ENCODE measurements at places on chromosomes 3 and 15.

DNA sequence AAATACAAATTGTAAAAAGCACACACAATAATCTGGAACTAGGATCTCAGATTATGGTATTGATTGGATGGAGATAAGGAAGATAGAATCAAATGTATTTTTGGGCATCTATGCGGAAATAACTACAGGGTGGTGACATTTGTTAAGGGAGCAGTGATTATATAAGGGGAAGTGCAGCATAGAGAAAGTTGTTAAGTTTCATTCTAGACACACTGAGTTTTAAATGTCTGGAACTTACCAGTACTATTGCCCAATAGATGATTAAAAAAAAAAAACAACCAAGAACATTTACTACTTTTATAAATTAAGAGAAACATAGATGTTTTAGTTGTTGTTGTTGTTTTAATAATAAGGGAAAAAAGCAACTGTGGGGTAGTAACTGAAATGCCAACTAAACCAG lies 32.1 kb upstream of the C3orf38 start:
- DNase-seq = no peak

DNA sequence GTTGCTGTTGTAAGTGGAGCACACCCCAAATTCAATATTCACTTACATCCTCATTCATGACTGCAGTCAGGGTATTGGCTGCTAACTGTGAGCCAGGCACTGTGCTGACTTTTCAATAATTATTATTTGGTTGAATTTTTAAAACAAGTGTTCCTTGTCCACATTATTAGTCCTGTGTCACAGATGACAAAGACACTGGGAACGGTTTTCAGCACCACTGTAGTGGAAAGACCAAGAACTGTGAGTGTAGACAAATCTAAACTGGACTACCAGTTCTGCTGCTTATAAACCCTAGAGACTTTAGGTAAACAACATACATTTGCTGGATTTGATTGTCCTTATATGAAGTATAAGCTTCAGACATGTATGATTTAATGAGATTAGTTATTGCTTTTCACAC lies 197.7 kb upstream of the ROBO2 start:
- DNase-seq = no peak

- peak; percentile 53 for DNase-seq
Measured at GRCh38 chr15:44676676-44677075, 13.2 kb upstream of the SPG11 start.

GRCh38 chr15:82805994-82806406 lies at the start of gene FSD2:
FSD2 (minus strand) TSS chr15:82806069; CDS start chr15:82787390, 18,679 bp downstream.
- DNase-seq = no peak

DNA sequence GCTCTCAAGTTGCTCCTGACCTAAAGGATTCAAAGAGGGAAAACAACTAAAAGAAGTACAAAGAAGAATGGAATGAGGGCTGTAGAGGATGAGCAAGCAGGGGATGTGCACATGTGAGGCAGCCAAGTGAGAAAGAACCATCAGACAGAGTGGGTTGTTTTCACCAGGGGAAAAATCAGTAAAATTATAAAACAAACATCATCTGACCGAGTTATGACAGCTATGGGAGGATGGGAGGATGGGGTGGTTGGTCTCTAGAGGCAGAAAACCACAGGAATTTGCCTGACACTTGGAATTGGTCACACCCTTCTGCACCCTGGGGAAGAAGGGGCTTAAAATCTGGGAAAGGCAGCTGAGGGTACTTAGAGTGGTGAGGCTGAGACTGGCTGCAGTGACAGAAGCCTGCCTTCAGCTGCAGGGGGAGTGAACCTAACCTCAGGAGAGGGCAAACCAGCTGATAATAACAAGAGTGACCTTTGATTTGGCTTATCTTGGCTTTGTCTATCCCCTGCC lies 10.1 kb downstream of the ARHGAP31 start:
- no peak for DNase-seq

DNA sequence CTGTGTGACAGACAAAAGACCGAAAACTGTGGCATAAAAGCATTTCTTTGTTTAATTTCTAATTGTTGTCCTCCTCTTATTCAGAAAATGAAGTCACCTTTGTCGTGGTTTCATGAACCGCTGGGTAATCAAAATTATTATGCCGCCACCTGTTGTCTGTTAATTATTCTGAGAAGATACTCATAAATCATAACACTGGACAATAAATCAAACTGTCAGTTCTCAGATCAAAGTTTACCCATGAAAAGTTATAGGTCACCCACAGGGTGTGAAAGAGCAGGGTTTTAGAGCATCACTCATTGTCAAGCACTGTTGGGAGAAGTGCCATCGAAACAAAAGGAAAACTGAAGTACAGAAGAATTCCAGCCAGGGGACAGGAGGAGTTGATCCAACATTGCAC lies 474.3 kb downstream of the NR2F2 start:
- no peak for DNase-seq

GRCh38 chr3:196012481-196012880 lies 69.4 kb downstream of the TFRC start:
- no peak for DNase-seq

- DNase-seq = no peak
Measured at GRCh38 chr3:15272426-15273196, 59.8 kb downstream of the SH3BP5 start.

DNA sequence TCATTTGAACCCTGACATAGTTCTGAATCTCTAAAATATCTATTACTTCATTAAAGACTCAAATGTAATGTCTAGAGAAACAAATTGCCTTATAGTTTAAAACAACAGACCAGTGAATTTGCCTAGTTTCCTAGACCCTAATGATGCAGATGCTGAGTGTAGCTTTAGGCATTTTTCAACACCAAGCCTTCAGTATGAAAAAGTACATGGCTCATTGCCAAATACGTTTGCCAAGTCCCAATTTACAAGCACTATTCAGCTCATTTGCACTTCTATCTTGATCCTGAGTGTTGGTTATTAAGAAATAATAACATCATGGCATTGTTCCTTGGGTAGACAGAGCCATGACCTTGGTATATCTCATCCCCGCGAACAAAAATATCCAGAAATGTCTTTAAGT lies 46.8 kb downstream of the EOMES start:
- no peak for DNase-seq

- no peak for DNase-seq
Measured at GRCh38 chr15:65550681-65551098, 20.4 kb downstream of the HACD3 start.

GRCh38 chr3:154122552-154122911 lies 1.3 kb downstream of the ARHGEF26 start:
- DNase-seq = no peak

DNA sequence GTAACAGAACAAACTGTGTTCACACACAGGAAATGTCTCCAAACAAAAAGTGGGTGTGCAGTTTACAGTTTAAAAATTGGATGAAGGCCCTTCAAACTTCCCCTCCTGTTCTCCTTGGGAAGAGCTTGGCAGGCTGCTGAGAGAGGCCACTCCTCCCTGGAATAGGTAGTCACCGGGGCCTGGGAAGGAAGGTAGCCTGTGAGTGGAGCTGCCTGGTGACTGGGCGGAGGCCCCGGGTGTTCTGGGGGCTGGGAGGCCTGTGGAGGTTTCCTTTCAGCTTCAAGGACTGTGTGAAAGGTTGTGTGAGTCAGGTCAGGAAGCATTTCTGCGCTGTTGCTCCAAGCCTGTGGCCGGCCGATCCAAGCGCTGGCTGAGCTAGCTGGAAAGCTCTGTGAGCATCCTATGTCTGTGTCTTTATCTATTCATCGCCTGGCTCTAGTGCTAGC lies 14.1 kb downstream of the SLCO3A1 start:
- no peak for DNase-seq

- no peak for DNase-seq
Measured at GRCh38 chr3:60594025-60594424, 657.2 kb downstream of the FHIT start.

DNA sequence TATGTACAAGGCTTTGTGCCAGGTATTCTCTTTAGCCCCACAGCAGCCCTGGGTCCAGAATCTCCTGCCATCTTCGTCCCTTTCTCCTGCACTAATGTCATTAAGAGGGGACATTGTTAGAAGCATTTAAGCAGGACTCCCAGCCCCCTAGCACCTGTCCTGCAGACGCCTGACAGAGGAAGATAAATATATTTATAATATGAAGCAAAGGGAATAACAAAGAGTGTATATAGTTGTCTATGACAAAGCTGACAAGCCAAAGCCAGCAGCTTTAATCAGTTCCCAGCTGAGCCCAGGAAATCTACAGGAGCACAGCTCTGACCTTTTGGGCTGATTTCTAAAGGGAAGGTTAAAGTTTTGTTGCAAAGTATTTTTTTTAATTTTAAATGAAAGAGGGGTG lies 96.0 kb downstream of the MEGF11 start:
- no peak for DNase-seq

- no peak for DNase-seq
Measured at GRCh38 chr3:189964623-189965332, 155.9 kb downstream of the P3H2 start.

DNA sequence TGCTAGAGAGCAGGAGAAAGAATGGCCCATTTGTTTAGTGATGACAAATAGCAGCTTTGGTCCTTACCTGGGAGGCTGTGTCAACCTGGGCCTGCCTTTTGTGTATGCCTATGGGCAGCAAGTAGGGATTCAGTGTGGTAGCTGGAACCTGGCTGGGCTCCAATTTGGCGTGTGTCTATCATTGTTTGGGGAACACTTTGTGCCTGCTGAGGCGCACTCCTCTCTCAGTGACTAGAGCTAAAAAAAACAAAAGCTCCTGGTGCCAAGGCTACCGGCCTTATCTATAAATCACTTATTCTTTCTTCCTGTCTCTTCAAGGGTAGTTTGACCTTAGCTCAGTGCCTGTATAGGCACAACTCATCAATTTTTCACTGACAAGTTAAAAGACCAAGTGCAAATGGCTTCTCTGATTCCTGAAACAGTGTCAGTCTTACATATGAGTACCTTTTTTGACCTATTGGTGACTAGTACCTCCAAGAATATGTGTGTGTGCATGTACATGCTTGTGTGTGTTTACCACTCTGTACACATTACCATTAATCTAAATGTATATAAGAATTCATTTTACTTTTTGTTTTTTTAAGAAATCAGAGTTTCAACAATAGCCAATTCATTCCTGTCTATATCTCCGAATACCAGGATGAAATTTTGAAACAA lies 54.6 kb downstream of the GMNC start:
- DNase-seq = no peak

DNA sequence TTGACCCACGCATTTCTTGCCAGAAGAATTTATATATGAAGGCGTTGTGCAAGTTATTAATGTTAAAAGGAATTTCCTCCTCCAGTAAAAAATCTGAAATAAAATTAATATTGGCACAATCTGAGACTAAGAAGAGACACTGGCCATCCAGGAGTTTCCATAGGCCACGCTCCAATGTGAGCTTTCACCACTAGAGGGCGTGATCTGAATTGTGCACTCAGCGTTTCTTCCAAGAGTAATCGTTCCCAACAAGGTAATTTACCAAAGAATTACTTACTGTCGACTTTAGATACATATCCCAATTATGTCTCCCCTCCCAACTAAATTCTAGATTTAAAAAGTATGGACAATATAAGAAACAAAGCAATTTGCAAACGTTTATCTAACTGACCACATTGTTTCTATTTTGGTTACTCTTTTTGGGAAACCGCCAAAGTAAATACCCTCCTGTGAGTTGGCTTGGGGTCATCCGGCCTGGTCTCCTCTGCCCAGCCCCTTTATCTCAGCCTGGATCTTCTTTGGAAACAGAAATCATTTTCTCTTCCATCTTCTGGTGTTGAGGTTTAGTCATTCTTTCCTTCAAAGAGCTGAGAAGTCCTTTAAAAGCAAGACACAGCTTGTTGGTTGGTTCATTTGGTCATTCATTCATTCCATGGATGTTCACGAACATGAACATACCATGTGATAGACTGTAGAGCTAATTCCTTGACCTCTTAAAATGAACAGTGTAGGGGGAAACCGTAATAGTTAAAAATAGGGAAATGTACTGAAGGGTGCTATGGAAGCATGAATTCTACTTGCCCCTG lies 26.2 kb downstream of the POLR2M start:
- DNase-seq = peak; percentile 49

- DNase-seq = no peak
Measured at GRCh38 chr3:188169830-188170455, 16.0 kb downstream of the LPP start.

DNA sequence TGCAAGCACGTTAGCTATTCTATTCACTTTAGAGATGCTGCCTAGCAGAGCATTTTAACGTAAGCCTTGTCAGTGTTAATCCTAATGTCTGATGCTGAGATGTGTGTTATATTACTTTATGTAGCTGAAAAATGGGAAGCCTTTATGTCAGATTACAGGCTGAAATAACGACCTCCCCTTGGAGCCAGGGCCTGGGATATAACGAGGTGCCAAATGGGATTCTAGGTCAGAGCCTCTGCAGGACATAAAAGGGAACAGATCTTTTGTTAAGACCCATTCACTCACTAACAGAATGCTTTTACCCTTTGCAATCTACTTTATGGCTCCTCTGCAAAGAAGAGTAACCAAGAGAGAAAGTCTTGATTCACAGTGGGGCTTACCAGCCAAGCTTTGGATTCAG lies 815.5 kb upstream of the CFAP20DC start:
- no peak for DNase-seq

DNA sequence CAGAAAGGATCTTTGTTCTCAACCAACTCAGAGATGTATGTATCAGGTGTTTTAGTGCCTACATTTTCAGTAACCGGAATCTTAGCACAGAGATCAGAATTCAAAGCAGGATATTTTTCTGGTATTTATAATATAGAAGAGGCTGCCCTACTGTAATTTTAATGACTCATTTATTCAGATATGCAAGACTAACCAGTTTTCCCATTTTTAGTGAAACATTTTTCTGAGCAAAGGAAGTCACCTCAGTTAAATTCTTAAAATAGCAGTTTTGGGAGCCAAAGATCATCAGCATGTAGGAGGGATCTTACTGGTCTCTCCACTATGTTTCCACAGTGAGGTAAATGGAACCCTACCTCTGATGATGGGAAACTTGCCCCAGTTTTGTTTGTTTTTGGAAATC lies 42.0 kb downstream of the SRP14 start:
- no peak for DNase-seq

DNA sequence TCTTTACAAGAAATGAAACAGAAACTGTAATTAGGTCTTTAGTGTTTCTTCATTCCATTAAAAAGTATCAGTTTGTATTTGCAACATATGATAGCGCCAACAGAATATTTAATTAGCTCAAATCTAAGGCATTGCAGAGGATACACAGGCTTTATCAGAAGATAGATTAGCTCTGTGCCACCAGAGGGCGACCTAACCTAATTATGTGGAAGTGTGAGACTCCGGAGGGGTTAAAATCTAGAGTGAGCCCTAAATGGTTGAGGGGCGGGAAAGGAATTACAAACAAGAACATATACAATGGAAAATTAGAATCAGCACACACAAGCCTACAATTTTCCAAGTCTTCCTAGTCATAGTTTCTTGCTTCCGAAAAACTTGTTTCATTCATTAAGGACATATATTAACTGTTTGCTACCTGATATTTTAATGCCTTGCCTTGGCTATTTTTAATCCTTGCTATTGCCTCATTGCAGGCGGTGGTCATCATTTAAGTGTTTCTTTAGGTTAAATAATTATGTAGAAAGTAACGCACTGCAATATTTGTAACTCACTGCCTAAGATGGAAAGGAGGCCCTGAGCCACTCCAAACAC lies 18.0 kb upstream of the RYR3 start:
- peak; percentile 25 for DNase-seq

- DNase-seq = no peak
Measured at GRCh38 chr3:172259111-172259541, 189.1 kb downstream of the GHSR start.

- no peak for DNase-seq
Measured at GRCh38 chr3:144708437-144708836, 736.8 kb downstream of the DIPK2A start.
